ENCODE measurements at places on chromosomes 16 and 17. TPM values are rescaled to one million over a fixed set of nuclear protein-coding genes. Genes with fewer than 3 reads are reported as not detected.

Gene MRTFB
- 7.7 TPM for total RNA-seq

GRCh38 chr17:81306491-81306890 is 11.4 kb upstream of the SLC38A10 start:
- DNase-seq: no peak

Gene GH1
- total RNA-seq: not detected

Gene NHERF2
- 32.4 TPM for total RNA-seq

Gene MSLN
- not detected for total RNA-seq
